ENCODE measurements at places on chromosomes 6 and 20.

DNA sequence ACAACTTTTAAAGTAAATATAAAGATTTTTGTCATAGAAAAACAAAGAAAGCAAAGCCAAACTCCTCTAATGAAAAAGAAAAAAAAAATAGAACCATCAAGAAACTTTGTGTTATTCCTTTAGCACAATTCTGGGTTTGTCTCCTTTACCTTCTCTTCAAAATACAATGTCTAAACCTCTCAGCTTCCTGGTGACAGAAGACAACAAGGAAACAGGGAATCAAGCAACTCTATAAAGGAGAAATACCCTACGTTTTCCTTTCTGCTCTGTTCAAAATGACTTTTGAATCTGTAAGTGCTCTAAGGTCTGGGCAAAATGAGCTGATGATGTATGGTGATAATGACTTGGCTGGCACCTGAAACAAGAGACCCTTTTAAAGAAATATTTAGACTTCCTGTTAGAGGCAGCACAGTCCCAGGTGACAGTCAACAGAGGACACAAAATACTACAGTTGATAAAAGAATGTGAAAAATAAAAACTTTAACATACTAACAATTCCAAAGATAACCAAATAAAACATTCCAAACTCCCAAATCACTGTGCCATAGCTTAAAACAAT, 101.4 kb downstream of the PRDM1 start:
- no peak for DNase-seq

GRCh38 chr6:650098-650497, 6.8 kb downstream of the HUS1B start:
- DNase-seq = no peak

- DNase-seq = no peak
Measured at GRCh38 chr6:16432075-16433032, 194.0 kb downstream of the GMPR start.

DNA sequence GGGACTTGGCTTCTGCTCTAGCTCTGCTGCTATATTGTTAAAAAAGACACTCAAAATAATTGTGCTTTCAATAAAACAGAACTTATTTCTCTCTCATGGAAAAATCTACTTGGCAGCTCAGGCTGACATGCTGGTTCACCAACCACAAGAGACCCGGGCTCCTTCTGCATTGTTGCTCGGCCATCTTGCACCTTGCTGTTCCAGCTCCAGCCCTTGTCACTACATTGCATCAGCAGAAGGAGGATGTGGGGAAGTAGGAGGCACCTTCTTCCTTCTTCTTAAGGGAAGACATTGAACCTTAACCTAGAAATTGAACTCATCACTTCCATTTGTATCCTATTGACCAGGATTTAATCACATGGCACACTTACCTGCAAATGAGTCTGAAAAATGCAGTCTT, 6.6 kb upstream of the C20orf202 start:
- no peak for DNase-seq

DNA sequence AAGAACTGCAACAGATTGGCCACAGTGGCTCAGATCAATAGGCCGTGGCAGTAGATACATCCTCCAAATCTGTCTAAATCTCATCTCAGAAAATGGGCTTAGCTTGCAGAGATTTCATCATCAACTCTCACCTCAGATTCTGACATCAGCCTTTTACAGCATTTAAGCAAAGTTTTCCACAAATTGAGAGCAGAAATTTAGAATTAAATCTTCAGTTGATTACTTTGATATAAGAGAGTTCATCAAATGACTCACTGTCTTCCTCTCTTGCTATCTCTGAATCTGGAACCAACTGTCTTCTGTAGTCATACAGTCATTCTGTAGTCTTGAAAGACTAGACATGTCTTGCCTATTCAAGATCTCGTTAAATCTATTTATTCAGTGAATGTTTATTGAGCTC, 45.2 kb upstream of the CTAGE9 start:
- DNase-seq = no peak
